ENCODE measurements at places on chromosomes 3 and 15. TPM values are rescaled to one million over a fixed set of nuclear protein-coding genes. Genes with fewer than 3 reads are reported as not detected.

Gene KATNBL1
- 36.3 TPM for polyA plus RNA-seq

Gene SAMMSON
- not detected for polyA plus RNA-seq

- DNase-seq, result no peak
These were observed 14.0 kb upstream of the STAC start for GRCh38 chr3:36366308-36366707.

DNA sequence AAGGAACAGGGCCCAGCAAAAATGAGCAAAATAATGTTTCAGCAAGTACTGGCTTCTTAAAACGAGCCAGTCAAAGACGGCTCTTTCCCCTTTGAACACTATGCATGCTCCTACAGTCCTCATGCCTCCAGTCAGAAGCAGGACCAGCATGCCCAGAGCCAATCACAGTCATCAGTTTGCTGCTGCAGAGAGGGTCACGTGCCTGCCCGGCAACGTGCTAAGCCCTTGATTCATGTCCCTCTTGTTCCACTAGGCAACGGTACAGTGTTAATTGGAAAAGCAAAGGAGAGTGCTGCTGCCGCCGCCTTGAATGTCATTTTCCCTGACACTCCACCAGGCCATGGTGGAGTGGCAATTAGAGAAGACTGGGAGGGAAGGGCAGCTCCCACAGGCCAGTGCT lies 500.1 kb downstream of the OCA2 start:
- DNase-seq, result no peak

DNA sequence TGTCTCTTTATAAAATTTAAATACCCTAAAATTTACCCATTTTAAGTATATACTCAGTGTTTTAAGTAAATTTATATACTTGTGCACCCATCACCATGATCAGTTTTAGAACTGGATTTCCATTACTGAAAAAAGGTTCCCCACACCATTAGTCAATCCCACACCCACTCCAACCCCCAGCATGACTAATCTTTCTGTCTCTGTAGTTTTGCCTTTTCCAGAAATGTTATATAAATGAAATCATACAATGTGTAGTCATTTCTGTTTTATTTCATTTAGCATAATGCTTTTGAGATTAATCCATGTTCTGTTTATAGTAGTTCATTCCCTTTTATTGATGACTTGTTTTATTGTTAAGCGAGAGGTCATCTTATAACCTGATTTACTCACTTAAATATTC lies 66.1 kb upstream of the LIMD1 start:
- no peak for DNase-seq

DNA sequence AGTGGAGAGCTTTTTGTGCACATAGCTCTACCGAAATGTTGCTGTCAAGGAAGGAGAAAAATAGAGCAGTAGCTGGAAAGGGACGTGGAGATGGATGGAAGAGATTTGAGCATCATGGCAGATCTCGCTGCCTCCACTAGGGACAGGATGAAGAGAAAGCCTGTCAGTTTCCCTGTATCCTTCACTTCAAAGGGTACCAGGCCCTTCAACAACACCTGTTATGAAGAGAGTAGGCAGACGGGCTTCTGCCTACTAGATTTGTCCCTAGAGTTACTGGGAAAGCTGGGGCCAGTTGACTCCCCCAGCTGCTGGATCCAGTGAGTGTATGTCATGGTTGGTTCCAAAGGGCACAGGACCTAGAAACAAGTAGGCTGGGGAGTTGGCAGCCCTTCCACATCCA lies 150.8 kb downstream of the TLE3 start:
- no peak for DNase-seq

DNA sequence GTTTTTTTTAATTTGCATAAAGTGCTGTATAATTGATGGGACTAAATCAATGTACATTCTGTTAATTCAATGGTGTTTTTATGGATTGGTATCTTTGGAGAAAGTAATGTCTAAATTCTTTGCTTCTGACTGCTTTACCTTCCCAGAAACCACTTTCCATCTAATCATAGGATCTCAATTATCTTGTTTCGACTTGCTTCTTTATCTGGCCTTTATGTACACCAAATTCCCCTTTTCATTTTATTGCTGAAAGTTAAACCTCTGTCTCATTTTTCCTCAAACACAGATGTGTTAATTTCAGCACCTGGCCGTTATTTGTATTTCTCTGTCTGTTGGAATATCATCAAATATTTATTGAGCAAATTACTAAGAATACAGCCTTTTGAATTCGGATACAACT lies 287.3 kb upstream of the GBE1 start:
- DNase-seq, result no peak

Data from CD4-positive, alpha-beta memory T cell (primary cell).